ENCODE measurements at places on chromosomes 1 and 21.

DNA sequence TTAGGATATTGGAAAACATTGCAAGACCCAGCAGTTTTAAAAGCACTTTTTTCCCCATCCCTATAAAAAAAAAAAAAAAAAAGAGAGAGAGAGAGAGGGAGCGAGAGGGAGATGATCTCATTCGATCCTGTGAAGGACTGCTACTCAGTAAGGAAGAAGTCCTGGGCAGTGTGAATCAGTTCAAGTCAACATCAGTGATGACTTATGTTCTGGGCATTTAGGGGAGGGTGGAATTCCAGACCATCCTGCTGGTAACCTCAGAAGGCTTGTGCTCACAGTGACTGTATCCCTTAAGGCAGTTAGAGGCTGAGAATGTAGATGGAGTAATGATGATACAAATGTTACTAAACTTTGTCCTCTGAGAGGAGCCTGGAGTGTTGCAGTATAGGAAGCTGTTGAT, 151.4 kb downstream of the TGFB2 start:
- no peak for DNase-seq

- no peak for DNase-seq
Observed at GRCh38 chr1:57293214-57293613, 130.6 kb downstream of the DAB1 start.

- no peak for DNase-seq
Observed at GRCh38 chr1:99352821-99353220, 88.5 kb downstream of the PLPPR4 start.

DNA sequence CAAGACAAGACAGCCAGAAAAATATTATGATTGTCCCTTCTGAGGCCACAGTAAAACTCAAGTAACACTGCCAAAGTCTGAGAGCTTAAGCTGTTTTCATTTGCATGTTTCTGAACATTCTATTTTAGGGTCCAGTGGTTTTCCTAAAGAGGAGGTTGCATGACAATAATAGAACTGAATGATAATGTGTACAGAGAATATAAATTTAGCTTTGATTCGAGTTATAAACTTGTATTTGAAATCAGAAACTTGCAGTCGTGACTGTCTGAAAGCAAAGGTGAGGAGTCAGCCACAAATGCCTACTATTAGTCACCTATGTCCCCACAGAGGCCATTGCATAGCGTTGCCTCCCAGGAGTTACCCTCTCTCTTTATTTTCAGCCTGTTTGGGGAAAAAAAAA, 363.1 kb upstream of the ADGRL2 start:
- no peak for DNase-seq

GRCh38 chr1:53617851-53618499, 121.0 kb downstream of the GLIS1 start:
- DNase-seq: no peak

DNA sequence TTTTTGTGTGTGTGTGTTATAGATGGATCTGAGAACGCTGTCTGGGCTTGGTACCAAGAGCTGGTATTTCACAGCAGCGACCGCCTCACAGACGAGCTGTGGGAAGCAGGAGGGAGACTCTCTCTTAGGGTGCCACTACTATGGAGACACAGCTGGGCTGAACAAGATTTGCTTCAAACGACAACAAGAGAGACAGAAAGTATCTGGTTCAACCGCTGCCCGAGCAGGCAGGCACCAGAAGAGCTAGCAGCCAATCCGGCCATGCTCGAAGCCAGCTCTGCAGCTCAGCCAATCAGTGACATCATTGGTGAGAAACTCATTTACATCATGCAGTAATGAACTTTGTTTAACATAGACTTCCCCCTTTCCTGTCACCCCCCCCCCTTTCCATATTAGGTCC, 341.3 kb downstream of the USP25 start:
- no peak for DNase-seq

DNA sequence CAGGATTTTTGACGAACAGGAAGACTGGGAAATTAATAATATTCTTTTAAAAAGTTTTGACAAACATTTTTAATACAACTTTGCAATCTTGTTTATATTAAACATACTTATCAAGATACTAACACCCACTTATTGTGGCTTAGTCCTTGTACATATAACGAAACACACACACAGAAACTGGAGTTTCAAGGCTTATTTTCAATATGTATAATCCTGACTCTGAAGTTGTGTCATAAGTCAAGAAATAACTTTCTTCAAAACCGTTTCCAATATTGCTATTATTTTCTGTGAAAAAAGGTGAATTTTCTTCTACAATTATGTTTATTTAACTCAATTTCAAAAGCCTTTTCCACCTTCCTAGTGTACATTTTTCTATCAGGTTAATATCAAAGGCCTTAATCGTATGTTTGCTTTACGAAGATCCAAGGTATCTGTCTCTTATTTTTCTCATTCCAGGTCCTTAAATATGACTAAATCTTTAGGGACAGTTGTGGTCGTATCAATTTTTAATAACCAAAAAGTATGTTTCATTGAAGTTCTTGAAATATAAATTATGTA, 1.8 kb downstream of the CDKN2C start:
- DNase-seq: no peak

- DNase-seq: no peak
Observed at GRCh38 chr1:12166834-12167492, at the start of gene TNFRSF1B. Gene TNFRSF1B, plus strand, starts transcription at chr1:12166991. Its CDS starts 101 bp downstream, at chr1:12167092.

DNA sequence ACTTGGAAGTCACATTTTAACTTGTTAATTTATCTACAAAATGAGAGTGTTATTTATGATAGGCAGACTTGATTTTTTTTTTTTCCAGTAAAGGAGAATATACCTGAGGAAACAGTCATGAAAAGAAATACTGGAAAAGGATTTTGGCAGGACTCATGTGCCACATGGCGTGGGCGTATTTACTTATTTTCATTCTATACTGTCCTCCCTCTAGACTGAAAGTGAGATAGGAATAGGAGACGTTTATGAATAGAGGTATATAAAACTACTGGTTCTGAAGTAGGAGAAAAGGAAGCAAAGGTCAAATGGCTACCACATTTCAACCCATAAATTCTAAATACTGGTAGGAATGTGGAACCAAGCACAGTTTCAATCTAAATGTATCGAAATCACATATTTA, 94.8 kb upstream of the MPC2 start:
- no peak for DNase-seq

DNA sequence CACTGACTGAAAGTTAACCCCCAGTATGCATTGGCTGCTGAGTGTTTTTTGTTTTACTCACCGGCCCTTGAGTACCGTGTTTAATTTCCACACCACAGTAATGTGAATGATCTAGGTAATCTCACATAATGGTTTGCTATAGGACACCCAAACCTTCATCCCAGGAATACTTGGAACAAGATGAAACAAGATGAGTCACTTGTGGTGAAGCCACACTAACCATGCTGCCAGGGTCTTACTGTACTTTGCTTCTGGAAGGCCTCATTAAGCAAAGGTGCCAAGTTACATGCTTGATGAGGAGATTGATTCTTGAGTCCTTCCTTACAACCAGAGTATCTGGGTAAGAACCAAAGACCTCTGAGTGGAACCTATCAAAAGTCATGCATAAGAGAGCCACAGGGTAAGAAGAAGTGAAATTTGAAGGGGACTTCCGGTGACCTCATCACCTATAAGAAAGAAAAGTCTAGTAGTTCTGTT, 163.3 kb downstream of the NRIP1 start:
- no peak for DNase-seq

DNA sequence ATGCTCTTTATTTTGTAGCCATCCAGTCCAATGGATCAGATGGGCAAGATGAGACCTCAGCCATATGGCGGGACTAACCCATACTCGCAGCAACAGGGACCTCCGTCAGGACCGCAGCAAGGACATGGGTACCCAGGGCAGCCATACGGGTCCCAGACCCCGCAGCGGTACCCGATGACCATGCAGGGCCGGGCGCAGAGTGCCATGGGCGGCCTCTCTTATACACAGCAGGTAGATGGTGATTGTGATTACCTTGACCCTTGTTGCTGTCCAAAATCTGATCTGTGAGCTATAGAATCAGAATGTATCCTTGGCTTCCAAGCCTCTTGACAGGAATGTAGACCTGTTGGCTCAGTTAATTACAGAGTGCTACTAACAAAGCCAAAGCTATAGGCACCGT, 33.8 kb downstream of the ARID1A start:
- no peak for DNase-seq

DNA sequence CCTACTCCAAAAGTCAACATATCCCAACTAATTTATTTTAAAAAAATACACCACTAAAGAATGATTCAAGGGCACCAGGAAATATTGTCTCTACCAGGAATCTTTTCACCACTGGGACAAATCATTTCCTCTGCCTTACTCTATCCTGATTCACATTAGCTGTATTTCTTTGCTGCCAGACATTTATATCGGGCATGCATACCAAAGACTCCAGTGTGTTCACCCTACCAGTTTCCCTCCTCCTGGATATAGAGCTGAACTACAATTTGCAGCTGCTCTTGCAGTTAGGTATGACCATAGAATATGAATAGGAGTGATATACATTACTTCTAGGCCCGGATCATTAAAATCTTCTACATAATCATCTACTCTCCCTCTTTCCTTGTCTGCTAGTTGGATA, 7.6 kb downstream of the KCNJ6 start:
- no peak for DNase-seq

- no peak for DNase-seq
Observed at GRCh38 chr1:206729050-206729449, 41.5 kb upstream of the IL19 start.

DNA sequence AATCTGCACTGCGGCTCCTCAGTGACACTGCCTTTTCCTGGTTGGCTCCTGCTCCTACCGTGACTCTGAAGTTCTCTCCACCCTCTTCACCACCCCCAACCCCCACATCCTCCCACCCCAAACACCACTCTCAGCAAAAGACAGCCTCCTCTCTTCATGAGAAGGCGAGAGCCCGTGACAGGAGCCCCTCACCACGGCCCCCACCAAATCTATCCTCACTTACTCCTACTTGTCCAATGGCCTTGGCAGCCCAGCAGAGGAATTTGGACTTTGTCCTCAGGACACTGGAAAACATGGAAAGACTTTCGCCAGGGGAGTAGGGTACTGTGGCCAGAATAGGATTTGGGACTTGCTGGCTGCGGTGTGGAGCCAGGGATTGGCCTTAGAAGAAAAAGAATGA, 6.9 kb downstream of the TMEM125 start:
- no peak for DNase-seq

GRCh38 chr1:200279810-200280411, 129.9 kb downstream of the ZNF281 start:
- no peak for DNase-seq

- no peak for DNase-seq
Observed at GRCh38 chr1:22247527-22248245, 104.8 kb upstream of the WNT4 start.

DNA sequence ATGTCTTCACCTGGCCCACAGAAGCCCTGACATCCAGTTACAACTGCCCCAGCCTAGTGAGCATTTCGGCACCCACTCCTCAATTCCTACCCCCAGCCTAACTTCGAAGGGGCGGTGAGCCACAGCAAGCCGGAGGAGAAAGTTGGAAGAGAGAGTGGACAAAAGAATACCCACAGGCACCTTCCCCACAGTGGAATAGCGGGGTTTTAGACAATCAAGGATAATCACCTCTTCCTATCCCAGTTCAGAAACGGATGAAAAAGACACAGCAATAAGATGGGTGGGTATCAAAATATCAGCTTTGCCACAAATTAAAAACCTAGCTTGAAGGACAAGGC, 1.3 kb upstream of the LSS start:
- no peak for DNase-seq

DNA sequence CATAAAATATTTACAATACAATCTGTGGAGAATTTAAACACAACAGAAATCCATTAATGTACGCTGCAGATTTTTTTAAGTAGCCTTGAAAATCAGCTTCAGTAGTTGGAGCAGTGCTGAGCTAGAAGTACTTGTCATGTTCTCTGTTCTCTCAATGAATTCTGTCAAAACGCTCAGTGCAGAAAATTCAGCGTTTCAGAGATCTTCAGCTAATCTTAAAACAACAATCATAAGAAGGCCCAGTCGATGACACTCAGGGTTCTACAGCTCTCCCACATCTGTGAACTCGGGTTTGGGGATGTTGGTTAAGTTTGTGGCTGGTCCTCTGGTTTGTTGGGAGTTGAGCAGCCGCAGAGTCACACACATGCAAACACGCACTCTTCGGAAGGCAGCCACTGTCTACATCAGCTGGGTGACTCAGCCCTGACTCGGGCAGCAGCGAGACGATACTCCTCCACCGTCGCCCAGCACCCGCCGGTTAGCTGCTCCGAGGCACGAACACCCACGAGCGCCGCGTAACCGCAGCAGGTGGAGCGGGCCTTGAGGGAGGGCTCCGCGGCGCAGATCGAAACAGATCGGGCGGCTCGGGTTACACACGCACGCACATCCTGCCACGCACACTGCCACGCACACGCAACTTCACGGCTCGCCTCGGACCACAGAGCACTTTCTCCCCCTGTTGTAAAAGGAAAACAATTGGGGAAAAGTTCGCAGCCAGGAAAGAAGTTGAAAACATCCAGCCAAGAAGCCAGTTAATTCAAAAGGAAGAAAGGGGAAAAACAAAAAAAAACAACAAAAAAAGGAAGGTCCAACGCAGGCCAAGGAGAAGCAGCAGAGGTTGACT, 161.2 kb downstream of the RUNX1 start:
- no peak for DNase-seq

GRCh38 chr1:113031171-113031933, 41.6 kb upstream of the LRIG2 start:
- DNase-seq: no peak

- DNase-seq: no peak
Observed at GRCh38 chr1:198157847-198158725, 1.3 kb downstream of the NEK7 start.

DNA sequence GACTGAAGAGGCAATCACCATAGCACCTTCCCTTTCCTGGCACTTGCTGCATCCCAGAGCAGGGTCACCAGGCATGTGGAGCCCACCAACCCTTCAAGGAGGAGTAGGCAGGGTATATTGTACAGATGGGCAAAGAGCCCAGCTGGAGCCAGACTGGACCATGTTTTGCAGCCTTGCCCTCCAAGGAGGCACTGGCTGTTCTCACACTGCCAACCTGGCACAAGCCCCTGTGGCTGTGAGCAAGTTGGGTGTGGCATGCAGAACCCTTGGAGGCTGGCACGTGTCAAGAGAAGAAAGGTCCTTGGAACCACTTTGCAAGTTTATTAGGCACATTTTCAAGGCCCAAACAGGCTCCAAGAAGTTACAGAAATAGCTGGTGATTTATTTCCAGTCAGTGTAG, 146.4 kb downstream of the FOXD2 start:
- DNase-seq: no peak

GRCh38 chr1:228830954-228831481, 95.7 kb downstream of the RHOU start:
- no peak for DNase-seq

DNA sequence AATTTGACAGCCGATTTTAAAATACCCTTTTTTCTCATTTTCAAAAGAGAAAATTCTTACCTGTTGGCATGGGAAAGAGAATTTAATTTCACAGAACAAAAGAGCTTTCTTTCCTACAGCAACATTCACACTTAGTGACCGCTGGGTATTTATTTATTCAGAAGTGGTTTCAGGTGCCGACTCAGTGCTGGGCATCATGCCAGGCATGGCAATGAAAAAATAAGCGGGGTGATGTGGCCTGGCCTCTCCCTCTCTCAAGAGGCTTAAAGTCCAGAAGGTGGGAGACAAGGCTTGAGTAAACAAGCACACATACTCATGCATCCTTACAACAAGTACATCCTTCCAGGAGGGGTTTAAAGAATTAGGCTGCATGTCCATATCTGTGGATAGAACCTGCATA, 4.1 kb upstream of the PCP4 start:
- no peak for DNase-seq
